ENCODE measurements at places on chromosomes 6 and 20.

GRCh38 chr6:7727086-7727945, 1.4 kb downstream of the BMP6 start:
- DNase-seq: peak; percentile 48

GRCh38 chr20:3663031-3663701, at the start of gene GFRA4:
GFRA4 (minus strand) TSS chr20:3663399; CDS start chr20:3663399, 0 bp downstream.
- DNase-seq: no peak

DNA sequence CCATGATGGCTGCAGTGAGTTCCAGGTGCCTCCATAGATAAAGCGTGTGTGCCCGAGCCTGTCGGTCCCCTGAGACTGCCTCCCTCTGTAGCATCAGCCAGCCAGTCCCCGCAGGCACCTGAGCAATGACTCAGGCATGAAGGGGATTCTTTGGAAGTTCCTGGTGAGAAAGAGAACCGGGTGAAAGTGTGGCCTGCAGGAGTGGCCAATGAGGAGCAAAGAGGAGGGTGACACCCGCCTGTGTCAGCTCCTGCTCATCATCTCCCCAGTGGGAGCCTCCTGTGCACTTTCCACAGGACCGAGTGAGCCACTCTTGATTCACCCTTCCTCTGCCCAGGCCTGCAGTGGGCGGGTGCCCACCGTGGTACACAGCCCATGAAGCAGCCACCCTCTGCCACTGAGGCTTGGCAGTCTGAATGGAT, 71.2 kb upstream of the PTPN1 start:
- peak; percentile 47 for DNase-seq

DNA sequence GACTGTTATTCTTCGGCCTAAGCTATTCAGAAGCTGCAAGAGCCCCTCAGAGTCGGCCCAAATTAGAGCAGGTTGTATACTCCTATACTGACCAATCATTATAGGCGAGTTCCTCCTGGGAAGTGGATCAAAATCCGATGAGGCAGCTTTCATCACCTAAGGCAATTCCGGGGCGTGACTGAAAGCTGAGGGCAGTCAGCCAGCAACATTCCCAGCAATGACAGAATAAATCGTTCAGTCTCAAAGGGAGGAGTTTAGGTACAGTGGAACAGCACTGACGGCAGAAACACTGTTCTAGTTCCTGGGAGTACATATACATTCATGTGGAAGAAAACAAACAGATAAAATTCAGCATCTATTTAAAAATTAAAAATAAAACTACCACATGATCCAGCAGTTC, 10.8 kb downstream of the HLA-DQB2 start:
- no peak for DNase-seq

- DNase-seq: no peak
These were observed 70.4 kb upstream of the SMIM28 start for GRCh38 chr6:138307352-138307751.
